ENCODE measurements at places on chromosomes 12 and 14.

- no peak for DNase-seq
These were observed 2.4 kb downstream of the ACVR1B start for GRCh38 chr12:51953864-51954263.

GRCh38 chr12:6231359-6232268, 31.4 kb downstream of the CD9 start:
- DNase-seq, result no peak

GRCh38 chr14:81209167-81209836, 11.5 kb downstream of the GTF2A1 start:
- DNase-seq, result no peak

DNA sequence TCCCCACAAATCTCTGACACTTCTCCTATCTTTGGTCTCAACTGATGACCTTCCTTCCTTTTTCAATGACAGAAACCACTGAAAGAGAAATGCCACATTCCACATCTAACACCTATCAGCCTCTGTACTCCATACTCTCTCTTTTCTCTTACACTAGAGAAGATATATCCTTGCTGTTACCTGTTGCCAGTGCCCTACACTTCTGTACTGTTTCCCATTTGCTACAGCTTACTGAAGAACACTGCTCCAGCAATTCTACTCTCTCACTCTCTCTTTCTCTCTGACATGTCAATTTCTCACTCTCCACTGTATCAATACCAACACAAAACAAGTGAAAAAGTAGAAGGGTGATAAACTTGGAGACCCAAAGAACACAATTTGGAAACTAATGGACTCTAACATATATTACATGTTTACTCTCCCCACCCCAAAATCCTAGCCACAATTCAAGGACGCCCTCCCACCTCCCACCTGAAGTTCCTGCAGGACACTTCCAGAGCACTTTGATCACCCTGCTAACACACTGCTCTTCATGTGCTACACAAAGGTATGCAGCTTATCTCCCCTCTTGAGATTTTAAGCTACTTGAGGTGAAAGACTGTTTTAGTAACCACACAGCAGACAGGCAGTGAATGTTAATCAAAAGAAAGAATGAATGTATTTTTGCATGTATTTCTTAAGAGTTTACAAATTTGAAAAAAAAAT, 95.0 kb downstream of the MED13L start:
- DNase-seq, result no peak

DNA sequence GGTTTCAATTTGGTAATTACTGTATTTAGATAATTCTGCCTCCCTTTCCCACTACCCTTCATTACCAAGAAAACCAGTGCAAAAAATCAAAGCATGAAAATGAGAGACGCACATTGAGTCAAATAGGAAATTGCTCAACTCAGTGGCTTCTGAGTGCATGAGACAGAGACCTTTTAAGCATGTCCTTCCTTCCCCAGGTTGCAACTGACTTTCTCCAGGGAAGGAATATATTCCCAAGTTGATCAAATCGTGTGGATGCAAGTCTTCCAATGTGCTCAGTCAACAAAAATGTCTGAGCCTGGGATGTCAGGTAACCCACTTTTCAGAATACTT, 12.9 kb downstream of the BMP4 start:
- DNase-seq, result no peak

DNA sequence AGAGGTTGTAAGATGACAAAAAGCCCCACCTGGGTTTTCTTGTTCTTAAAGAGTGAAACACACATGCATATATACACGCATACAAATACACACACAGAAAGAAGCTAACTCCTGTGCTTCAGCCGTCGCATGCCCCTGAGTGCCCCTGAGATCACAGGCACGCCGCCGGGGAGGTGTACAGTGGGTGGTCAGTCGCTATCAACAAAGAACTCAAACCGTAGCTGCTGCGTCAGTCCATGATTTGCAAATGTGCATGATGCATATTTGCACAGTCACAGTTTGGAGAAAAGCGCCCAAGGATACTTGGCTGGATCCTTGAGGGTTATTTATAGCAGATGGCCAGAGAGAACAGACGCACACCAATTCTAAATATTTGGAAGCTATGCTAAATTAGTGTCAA, 206.9 kb downstream of the TMEM132D start:
- DNase-seq, result no peak

- no peak for DNase-seq
These were observed 46.4 kb downstream of the RAD52 start for GRCh38 chr12:903055-903454.

GRCh38 chr12:131402781-131403396, 308.0 kb upstream of the SFSWAP start:
- no peak for DNase-seq

GRCh38 chr12:111112311-111113098, 192.1 kb upstream of the MYL2 start:
- no peak for DNase-seq

- DNase-seq, result peak; percentile 26
These were observed 122.0 kb downstream of the TMEM117 start for GRCh38 chr12:43957732-43958372.

GRCh38 chr12:25311506-25311905, 60.8 kb upstream of the KRAS start:
- no peak for DNase-seq

- DNase-seq, result no peak
These were observed 20.4 kb downstream of the ZFYVE21 start for GRCh38 chr14:103735815-103736545.

GRCh38 chr14:56351861-56352260, 227.7 kb upstream of the TMEM260 start:
- DNase-seq, result no peak
